Activated T-helper 17 cell treated with anti-CD3 and anti-CD28 coated beads, Interleukin-2, amount 50 U/mL, for 72 hours (primary cell): ENCODE measurements at places on chromosomes 11 and 22.

GRCh38 chr22:33180356-33180755, 122.2 kb upstream of the SYN3 start:
- ATAC-seq, result no peak
- H3K36me3 ChIP-seq, result no peaks in the 10 kb centered on the region
- peaks cover 19% of the 10 kb centered on the region for H3K27me3 ChIP-seq
- no peak overlapping the region for H3K4me3 ChIP-seq
- no peak overlapping the region for H3K27ac ChIP-seq

- H3K27ac ChIP-seq, result peak overlapping the region; percentile 44
- peak overlapping the region; percentile 47 for H3K4me3 ChIP-seq
- peaks cover 58% of the 10 kb centered on the region for H3K36me3 ChIP-seq
- H3K27me3 ChIP-seq, result no peaks in the 10 kb centered on the region
- ATAC-seq, result no peak
- H3K4me1 ChIP-seq, result peaks cover 41% of the 10 kb centered on the region
These were observed 38.2 kb upstream of the MRPL17 start for GRCh38 chr11:6721343-6721742.

DNA sequence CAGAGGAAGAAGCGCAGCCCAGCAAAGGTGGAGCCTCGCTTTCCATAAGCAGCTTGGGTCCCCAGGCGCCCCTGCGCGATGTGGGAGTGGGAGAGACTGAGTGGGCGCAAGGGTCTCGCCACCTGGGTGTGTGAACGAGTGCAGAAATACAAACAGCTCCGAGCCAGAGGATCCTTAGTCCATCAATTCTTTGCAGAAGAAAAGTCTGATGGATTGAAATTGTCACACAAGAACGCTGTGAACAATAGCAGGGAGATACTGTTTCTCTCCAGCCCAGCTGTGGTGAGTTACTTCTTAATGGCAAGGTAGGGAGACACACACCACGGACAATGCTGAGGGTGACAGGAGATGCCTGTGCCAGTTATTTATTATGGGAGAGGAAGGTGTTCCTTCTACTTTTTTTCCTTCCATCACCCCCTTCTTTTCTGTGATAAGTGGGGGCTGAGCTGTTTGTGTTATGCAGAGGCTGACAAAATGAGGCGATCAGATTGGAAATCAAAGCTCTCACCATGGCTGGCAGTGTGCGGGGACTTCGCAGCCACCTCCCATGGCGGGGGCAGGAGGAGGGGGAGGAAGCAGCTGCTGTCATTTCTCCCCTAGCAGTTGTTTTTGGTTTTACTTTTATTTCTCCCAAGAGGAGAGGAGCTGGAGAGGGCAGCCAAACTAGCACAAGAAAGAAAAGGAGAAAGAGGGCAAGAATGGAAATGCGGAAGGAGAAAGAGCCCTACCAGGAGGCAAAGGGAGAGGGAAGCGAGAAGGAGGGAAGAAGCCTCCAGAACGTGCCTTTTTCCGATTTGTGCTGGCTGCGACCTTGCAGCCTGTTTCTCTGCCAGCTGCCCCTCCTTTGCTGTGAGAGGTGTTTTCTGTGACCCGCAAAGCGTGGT, 755.8 kb downstream of the NTM start:
- no peaks in the 10 kb centered on the region for H3K4me1 ChIP-seq
- no peaks in the 10 kb centered on the region for H3K27me3 ChIP-seq

GRCh38 chr11:27545946-27546345, 39.4 kb upstream of the LIN7C start:
- no peak overlapping the region for H3K27ac ChIP-seq
- H3K36me3 ChIP-seq, result peaks cover 11% of the 10 kb centered on the region
- no peaks in the 10 kb centered on the region for H3K27me3 ChIP-seq
- H3K4me1 ChIP-seq, result no peaks in the 10 kb centered on the region
- ATAC-seq, result no peak
- no peak overlapping the region for H3K4me3 ChIP-seq

DNA sequence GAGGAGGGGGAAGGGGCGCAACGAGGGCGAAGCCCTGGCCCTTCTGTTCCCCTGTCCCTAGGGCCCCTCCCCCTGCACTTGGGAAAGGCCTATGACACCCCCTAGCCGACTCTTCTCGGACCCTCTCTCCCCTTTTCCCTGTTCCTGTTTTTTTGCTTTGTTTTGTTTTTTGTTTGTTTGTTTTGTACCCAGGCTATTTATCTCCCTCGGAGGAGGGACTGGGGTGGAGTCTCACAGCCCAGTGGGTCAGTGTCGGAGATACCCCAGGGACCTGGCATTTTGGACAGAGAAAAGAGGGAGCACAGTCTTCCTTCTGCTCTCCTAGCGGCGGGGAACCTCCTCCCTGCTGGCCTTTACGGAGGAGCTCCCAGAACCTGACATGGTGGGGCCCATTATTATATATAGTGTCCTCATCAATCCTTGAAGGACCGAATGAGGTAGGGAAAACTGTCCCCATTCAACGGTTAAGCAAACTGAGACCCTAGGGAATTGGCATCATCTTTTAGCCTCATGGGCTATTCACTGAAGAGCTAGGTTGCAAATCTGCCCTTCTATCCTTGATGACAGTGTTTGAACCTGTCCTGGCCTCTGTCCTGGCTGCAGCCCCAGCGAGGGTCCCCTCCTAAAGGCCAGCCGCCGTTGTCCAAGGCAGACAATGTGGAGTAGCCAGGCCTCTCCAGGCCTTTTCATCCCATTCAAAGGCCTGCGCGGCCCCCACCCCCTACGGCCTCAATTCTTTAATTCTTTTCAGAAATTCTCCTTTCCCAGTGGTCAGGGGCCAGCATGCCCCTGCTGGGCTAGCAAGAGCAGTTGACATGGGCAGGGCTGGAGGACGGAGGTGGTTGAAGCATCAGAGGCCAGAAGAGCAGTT, 911 bp downstream of the EMID1 start:
- H3K27me3 ChIP-seq, result peaks cover 15% of the 10 kb centered on the region
- peaks cover 10% of the 10 kb centered on the region for H3K4me1 ChIP-seq
- ATAC-seq, result no peak
- peak overlapping the region; percentile 29 for H3K4me3 ChIP-seq
- no peaks in the 10 kb centered on the region for H3K36me3 ChIP-seq

- no peak overlapping the region for H3K27ac ChIP-seq
- ATAC-seq, result no peak
- H3K4me1 ChIP-seq, result no peaks in the 10 kb centered on the region
- H3K27me3 ChIP-seq, result peaks cover 7% of the 10 kb centered on the region
These were observed 32.6 kb upstream of the PICALM start for GRCh38 chr11:86101493-86101892.

DNA sequence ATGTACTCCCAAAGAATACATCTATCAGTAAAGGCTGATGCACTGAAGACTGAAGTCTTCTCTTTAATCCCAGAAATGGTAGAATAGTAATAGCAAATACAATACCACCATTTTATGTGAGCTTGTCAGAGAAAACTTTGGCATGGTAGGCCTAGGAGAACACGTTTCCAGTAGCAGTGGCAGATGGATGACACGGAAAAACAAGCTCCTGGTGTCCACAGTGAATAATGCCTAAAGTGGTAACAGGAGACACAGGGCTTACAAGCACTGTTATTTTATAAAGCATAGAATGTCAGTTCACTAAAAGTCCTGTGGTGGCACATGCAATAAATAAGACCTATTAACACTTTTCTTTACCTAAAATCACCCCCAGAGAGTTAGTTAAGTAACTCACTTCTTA, 277.6 kb downstream of the TTC28 start:
- no peaks in the 10 kb centered on the region for H3K4me1 ChIP-seq
- H3K27ac ChIP-seq, result no peak overlapping the region
- no peak for ATAC-seq

DNA sequence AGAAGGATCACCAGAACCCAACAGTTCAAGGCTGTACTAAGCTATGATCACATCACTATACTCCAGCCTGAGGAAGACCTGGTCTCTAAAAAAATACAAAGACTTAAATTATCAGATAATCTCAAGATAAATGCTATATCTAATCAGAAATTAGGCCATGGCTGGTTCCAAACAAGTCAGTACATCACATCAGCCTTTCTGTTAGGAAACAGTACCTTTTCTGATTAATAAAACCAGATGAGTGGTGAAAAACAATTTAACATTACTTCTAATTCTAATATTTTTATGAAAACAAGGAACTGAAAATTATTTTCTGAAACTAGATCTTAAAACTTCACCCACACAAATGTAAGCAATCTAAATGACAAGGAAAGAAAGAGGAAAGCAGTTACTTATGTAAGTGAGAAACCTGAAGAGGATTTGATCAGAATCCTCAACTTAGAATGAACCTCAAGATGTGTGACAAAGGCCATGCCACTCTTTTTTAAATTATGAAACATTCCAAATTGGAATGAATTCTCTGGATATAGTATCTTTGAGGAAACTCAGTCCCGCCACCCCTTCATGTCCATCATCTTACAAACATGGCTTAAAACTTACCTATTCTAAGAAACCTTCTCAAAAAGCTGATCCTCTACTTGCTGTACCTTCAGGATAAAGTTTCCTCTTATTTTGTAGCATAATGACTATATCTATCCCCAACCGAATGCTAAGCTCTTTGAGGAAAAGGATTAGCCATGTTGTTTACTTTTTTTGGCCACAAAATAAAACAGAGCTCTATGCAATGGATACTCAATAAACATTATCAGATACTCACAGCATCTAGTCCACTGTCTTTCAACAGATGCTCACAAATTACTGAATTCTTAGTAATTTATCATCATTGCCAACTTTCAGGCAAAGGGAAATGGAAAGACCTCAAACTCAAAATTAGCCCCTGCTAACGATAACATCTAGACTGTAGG, 132.0 kb downstream of the MRTFA start:
- H3K4me1 ChIP-seq, result peaks cover 12% of the 10 kb centered on the region
- H3K27ac ChIP-seq, result peak overlapping the region; percentile 7
- no peak overlapping the region for H3K4me3 ChIP-seq
- no peak for ATAC-seq
- peaks cover 5% of the 10 kb centered on the region for H3K36me3 ChIP-seq

DNA sequence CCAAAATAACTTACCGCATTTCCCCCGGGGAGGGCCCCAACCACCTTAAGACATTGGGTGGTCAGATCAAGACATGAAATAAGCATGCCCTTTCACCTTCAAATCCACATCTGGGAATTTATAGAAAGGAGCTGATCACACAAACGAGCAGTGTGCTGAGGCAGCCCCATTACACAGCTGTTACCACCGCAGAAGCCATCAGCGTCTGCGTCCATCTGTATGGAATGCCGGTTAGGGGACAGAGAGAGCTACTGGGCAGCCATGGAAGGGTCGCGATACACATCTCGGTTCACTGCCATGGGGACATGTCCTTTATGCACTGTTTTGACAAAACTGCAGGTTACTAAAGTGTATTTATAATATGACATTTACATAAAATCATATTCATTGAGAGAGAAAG, 105.1 kb upstream of the LMO1 start:
- peaks cover 4% of the 10 kb centered on the region for H3K27me3 ChIP-seq
- H3K4me3 ChIP-seq, result no peak overlapping the region
- no peaks in the 10 kb centered on the region for H3K36me3 ChIP-seq

GRCh38 chr11:110509472-110509871, 79.7 kb downstream of the FDX1 start:
- no peak for ATAC-seq
- peaks cover 10% of the 10 kb centered on the region for H3K27me3 ChIP-seq
- no peak overlapping the region for H3K4me3 ChIP-seq

- H3K27me3 ChIP-seq, result peaks cover 40% of the 10 kb centered on the region
- no peak for ATAC-seq
- no peak overlapping the region for H3K4me3 ChIP-seq
- H3K36me3 ChIP-seq, result no peaks in the 10 kb centered on the region
- H3K27ac ChIP-seq, result no peak overlapping the region
- H3K4me1 ChIP-seq, result no peaks in the 10 kb centered on the region
These were observed 81.9 kb upstream of the RCN1 start for GRCh38 chr11:32008880-32009551.

GRCh38 chr11:64842851-64843685, 1.4 kb downstream of the CDC42BPG start:
- ATAC-seq, result no peak
- H3K36me3 ChIP-seq, result no peaks in the 10 kb centered on the region
- peaks cover 14% of the 10 kb centered on the region for H3K4me1 ChIP-seq
- no peaks in the 10 kb centered on the region for H3K27me3 ChIP-seq
- H3K4me3 ChIP-seq, result peak overlapping the region; percentile 73

DNA sequence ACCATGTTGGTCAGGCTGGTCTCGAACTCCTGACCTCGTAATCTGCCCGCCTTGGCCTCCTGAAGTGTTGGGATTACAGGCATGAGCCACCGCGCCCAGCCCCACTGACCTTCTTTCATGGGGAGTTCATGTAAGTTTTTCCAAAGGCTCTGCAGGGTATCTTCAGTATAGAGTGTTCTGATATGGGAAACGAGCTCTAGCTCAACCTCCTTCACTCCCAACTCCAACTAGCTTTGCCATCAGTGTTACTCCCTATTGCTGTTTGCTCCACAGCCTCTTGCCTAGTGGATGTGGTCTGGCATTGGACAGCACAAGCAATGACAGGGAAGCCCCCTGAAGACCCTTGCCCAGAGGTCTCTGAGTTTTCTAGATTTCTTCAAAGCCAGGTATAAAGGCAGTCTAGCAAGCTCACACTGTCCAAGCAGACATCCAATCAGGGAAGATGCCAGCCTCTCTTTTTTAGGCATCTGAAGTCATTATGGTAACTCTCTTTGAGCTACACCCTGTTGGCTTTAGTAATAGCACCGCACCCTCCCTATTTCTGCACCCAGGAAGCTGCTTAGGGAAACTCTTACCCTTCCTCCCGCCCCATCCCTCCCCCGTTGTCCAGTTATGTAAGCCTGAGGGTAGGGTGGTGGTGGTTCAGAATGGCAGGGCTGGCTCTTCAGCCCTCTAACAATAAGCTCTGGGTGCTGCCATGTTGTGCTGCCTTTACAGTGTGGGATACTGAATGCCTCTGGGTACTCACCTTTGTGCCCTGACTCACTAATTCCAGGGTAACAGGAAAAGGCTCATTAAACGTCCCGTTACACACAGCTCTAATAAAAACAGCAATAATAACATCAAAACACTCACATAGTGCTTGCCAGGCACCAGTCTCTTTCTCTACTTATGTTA, 41.4 kb upstream of the CLDN5 start:
- H3K4me3 ChIP-seq, result no peak overlapping the region
- H3K36me3 ChIP-seq, result no peaks in the 10 kb centered on the region
- no peak overlapping the region for H3K27ac ChIP-seq

GRCh38 chr11:28133146-28133545, 25.0 kb downstream of the METTL15 start:
- H3K4me3 ChIP-seq, result no peak overlapping the region
- no peak overlapping the region for H3K27ac ChIP-seq
- H3K36me3 ChIP-seq, result peaks cover 31% of the 10 kb centered on the region
- no peaks in the 10 kb centered on the region for H3K27me3 ChIP-seq
- no peaks in the 10 kb centered on the region for H3K4me1 ChIP-seq
